Central memory CD8-positive, alpha-beta T cell (primary cell): ENCODE measurements at places on chromosomes 5 and 9.

DNA sequence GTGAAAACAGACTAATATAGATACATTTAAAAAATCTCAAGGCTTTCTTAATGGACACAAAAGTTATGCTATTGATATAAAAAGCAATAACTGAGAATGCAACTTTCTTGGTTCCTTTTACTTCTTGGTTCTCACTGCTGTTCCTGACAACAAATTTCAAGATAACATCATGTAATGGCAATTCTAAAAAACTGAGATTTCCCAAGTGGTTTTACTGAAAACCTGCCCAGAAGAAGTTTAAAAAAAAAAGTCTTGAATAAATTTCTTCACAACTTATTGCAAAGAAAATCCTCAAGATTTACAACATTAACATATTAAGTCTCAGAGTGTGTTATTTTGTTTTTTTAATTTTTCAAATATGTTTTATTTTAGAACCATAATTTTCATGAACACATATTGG lies 302.8 kb upstream of the COX7C start:
- DNase-seq, result no peak

DNA sequence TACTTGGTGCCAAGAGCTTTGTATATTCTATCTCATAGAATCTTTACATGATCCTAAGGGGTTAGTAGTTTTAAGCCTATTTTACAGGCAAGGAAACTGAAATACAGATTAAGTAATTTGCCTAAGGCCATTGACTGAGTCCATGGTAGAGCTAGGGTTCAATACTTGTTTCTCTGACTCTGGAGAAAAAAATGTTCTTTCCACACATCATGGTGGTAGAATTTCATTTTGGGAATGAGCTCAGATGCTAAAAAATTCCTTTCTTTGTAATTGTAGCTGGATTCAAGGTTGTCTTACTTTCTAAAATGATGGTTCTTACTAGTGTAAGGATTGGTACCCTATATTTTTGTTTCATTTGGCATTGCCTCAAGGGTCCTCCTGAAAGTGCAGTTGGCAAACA lies 86.0 kb downstream of the ANKRD55 start:
- no peak for DNase-seq

DNA sequence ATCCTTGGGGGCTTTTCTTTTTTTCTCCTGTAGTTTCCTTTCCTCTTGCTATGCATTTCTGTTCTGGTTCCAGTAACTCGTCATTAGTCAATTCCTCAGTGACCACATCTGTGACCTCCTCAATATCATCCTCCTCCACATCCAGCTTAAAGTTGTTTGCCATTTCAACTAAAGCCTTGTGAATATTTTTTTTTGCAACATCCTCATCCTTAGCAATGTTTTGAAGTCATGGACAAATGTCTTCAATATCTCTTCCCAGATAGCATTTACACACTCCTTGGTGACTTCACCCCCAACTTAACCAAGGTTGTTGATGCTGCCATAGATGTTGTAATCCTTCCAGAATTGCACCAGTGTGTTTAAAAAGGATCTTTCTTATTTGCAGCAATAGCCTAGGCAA lies 14.7 kb upstream of the ADRB2 start:
- DNase-seq, result no peak

DNA sequence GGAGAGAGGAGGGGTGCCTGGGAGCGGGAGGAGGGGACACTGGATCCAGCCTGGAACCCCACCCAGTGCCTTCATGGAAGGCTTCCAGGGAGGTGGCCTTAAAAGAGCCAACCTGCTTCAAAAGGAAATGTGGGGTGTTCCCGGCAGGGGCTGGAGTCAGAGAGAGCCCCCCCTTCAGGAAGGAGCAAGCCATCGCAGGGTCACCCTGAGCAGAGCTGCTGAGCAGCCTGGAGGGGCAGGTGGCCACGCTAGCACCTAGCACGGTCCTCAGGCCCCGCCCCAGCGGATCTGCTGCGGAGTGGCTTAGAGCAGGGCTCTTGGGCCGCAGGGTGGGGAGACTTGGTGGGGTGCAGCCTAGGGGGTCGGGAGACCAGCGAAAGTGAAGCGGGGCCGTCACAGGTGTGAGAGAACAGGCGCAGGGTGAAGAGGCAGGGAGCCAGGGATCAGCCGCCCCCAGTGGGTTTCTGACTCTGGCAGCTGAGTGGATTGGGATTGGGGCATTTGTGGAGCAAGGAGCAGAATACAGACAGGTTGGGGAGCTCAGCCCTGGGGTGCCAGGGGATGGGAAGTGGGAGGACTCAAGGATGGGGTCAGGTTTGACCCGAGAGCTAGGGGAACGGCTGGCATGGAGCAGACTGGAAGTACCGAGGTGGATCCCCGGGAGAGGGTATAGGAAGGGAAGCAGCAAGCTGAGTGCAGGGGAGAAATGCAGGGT lies 1.5 kb downstream of the LCN2 start:
- no peak for DNase-seq

DNA sequence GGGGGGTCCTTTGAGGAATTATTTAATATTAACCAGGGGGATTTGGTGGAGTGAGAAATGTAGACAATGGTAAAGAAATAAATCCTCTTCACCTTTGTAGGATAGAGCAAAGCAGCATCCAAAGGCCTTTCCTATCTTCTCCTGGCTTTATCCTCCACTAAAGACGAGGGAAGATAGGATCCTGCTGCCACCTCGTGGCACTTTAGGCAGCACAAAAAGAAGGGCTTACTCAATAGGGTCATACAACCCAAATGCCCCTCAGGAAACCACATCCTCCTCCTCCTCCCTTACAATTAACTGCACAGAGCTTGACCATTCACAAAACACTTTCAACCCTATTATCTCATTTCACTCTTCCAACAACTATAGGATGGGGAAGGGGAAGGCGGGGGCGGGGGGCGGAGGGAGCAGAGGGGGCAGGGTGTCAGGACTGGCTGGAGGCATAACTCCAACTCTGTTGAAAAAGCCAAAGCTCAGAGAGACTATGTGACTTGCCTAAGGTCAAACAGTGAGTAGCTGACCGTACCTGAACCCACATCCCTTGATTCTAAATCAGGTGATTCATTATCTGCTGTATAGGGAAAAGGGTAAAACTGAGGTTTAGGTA lies 45.4 kb upstream of the MYOT start:
- DNase-seq, result no peak

- no peak for DNase-seq
Measured at GRCh38 chr9:5832071-5832537, 813 bp downstream of the ERMP1 start.

DNA sequence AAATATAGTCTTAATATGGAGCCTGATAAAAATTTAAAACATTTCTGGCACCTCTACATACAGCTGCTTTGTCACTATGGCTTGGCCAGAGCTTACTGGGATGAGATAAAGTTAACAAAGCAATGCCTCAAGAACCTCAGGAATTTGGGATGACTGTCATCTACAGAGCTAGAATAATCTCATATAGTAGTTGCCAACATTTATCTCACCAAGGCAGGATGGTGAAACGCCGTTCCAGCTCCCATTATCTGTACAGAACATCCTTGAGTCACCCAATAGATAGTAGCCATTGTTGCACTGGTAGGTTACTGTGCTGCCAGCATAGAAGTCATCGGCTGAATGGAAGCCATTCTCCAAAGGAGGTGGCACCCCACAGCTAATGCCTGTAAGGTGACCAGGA lies 94.6 kb upstream of the TXNDC8 start:
- DNase-seq, result no peak

DNA sequence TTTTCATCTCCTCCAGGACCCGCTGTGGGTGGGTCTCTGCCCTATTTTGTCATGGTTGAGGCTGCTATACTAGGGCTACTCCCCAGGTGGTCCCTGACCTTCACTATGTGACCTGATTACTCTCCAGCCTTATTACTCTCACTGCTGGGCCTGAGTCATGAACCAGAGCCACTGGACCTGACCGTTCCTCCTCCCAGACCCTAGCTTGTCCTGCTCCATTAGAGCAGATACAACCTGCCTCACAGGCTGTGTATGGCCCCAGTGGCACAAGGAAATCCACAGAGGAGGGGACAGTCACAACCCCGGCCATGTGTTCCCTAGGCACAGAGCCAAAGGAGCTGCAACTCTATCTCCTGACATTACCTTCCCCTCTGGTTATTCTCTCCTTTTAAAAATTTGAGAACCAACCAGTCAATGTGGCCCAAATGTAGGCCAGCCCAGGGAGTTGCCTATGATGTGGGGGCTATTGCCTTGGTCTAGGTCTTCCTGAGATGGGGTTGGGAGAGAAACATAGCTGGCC lies 96.0 kb upstream of the FSTL4 start:
- no peak for DNase-seq

DNA sequence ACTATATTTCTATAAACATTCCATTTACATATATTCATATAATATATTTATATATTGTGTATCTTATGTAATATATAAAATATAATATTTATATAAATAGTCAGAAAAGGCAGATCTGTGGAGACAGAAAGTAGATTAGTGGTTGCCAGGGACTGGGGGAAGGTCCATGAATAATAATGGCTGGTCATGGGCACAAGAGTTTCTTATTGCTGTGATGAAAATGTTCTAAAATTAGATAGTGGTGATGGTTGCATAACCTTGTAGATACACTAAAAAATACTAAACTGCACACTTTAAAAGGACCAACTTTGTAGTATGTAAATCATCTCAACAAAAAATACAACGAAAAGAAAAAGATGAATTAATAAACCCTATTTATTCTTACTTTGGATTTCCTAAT lies 47.3 kb downstream of the NUP155 start:
- DNase-seq, result no peak

- no peak for DNase-seq
Measured at GRCh38 chr9:20224756-20225155, 397.5 kb downstream of the MLLT3 start.

- no peak for DNase-seq
Measured at GRCh38 chr9:35717132-35717870, 14.7 kb downstream of the TLN1 start.

- DNase-seq, result no peak
Measured at GRCh38 chr9:129037767-129038098, 1.3 kb downstream of the MIGA2 start.

DNA sequence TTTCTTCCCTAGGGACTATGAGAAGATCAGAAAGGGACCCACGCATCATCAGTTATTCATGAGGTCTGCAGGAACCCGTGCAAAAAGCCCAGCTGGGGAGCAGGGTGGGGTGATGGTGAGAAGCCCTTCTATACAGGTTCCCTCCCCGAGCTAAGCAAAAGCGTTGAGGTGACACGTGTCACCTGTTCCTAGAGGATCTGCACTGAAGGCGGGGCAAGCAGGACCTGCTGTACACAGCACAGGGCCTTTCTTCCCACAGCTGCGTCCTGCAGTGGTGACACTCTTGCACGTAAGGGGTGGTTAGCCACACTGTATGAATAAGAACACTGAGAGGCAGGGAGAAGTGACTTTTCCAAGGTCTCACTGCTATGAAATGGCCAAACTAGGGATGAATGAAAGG lies 37.2 kb upstream of the SH3PXD2B start:
- DNase-seq, result no peak

- no peak for DNase-seq
Measured at GRCh38 chr5:160297776-160298175, 14.6 kb downstream of the CCNJL start.

DNA sequence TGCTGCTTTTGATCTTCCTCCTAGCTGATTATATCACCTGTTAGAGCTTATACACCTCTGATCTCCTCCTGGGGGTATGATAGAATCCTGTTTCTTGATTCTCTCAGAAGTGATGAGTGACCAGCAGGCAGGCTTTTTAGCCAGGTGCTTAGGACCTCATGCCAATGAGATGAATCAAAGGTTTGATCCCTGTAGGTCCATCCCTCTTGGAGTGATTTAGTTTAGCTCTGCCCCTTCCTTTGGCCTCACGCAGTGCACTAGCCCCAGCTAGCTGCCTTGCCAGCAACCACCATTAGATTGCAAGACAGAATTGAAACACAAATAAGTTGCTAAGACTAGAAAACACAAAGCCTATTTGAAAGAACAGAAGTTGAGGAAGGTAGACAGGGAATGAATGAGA lies 84.4 kb downstream of the ZSWIM6 start:
- DNase-seq, result no peak

GRCh38 chr9:14563902-14564624 lies 129.2 kb downstream of the ZDHHC21 start:
- DNase-seq, result no peak

GRCh38 chr5:44821164-44821563 lies 12.4 kb downstream of the MRPS30 start:
- DNase-seq, result no peak

- no peak for DNase-seq
Measured at GRCh38 chr9:112323378-112323854, 10.0 kb downstream of the PTBP3 start.

- DNase-seq, result no peak
Measured at GRCh38 chr5:68088302-68088701, 127.3 kb upstream of the PIK3R1 start.

DNA sequence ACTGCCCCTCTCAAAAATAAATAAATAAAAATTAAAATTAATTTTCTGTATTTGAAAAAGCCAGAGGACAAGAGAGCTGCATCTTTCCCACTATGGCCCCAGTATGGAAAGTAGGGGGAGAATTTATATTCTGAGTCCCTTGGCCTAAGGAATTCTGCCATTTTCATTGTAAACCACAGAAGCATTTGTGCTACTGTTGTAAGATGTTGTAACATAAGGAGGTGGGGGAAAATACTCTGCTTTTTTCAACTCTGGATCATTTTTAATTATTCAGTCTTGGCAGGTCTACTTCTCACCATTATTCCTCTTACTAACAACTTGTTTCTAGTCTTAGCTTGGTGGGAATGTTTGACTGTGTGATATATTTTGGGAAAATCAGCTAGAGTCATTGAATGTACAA lies 52.3 kb upstream of the APC start:
- no peak for DNase-seq

DNA sequence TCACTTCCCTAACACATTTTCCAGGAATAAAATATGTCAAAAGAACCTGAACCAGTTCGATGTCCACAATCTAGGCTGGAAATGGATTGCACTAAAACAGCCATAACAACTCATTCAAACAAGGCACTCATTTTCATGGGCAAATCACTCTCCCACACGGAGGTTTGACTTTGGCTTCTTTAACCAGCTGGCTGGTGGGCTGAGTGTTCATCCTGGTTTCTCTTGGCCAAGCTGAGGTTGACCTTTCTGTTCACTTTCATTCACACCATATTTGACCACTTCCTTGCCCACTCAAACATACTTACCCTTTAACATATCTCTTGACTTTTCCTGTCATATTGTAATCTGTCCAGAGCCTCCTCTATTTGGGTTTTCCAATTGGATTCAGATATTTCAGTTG lies 5.4 kb downstream of the IL7R start:
- DNase-seq, result no peak

GRCh38 chr9:98391867-98392266 lies 136.4 kb upstream of the TBC1D2 start:
- no peak for DNase-seq

- no peak for DNase-seq
Measured at GRCh38 chr5:54804086-54804485, 181.3 kb downstream of the ESM1 start.
